Activated CD8-positive, alpha-beta memory T cell treated with anti-CD3 and anti-CD28 coated beads, Interleukin-2, amount 10 ng/mL, durations not matched to agents 7 days and 5 days (primary cell): ENCODE measurements at places on chromosomes 2 and 18. TPM values are rescaled to one million over a fixed set of nuclear protein-coding genes. Genes with fewer than 3 reads are reported as not detected.

The CNDP1 gene
- not detected for total RNA-seq

The RGPD4 gene
- 0.54 TPM for total RNA-seq

The IL1F10 gene
- total RNA-seq: not detected

The PLGLB2 gene
- total RNA-seq: 2.7 TPM

The AQP4 gene
- not detected for total RNA-seq

The ASXL3 gene
- not detected for total RNA-seq

The CDH7 gene
- total RNA-seq: not detected

The REG3A gene
- not detected for total RNA-seq

The AKAIN1 gene
- total RNA-seq: not detected

The KIF1A gene
- 0.76 TPM for total RNA-seq

The UBR3 gene
- total RNA-seq: 21.3 TPM

The ATP6V1B1 gene
- total RNA-seq: not detected

The ANKAR gene
- total RNA-seq: 4.8 TPM

The IL36G gene
- not detected for total RNA-seq

The TMEM247 gene
- total RNA-seq: not detected

The CLK1 gene
- 130 TPM for total RNA-seq

The CFAP210 gene
- total RNA-seq: not detected

The CXCR1 gene
- 1.4 TPM for total RNA-seq

The VWA3B gene
- not detected for total RNA-seq

The XDH gene
- total RNA-seq: not detected

The PAIP2B gene
- total RNA-seq: 1.5 TPM

The PDE11A gene
- not detected for total RNA-seq

The GRHL1 gene
- total RNA-seq: 0.64 TPM

The ACVR1C gene
- total RNA-seq: 1.2 TPM

The SLC4A3 gene
- not detected for total RNA-seq

The OSBPL6 gene
- total RNA-seq: 2.9 TPM

The ITPRID2 gene
- 51.9 TPM for total RNA-seq

The KYNU gene
- not detected for total RNA-seq

The CYRIA gene
- 1.7 TPM for total RNA-seq

The CNGA3 gene
- not detected for total RNA-seq

The IL36RN gene
- not detected for total RNA-seq

The NFE2L2 gene
- 56.5 TPM for total RNA-seq

The CRYGC gene
- total RNA-seq: not detected

The TMEM18 gene
- 25.6 TPM for total RNA-seq

The ASTL gene
- total RNA-seq: 6.4 TPM

The CIB4 gene
- total RNA-seq: not detected

The POTEJ gene
- not detected for total RNA-seq

The SPDYA gene
- 1.6 TPM for total RNA-seq

The MIB1 gene
- total RNA-seq: 54.8 TPM

The PLEKHA3 gene
- total RNA-seq: 30.5 TPM

The CENPA gene
- total RNA-seq: 58.7 TPM

The ACKR3 gene
- total RNA-seq: 3.3 TPM

The SPATA3 gene
- total RNA-seq: 1.2 TPM

The TSHZ1 gene
- total RNA-seq: 13.8 TPM

The COBLL1 gene
- not detected for total RNA-seq
